ENCODE measurements at places on chromosomes 2 and 18.

GRCh38 chr2:133418021-133418420 is 150.2 kb downstream of the NCKAP5 start:
- DNase-seq: no peak

- no peak for DNase-seq
Measured at GRCh38 chr2:120470041-120470965, 124.4 kb downstream of the INHBB start.

- DNase-seq: no peak
Measured at GRCh38 chr2:171271971-171272436, 111.3 kb upstream of the TLK1 start.

DNA sequence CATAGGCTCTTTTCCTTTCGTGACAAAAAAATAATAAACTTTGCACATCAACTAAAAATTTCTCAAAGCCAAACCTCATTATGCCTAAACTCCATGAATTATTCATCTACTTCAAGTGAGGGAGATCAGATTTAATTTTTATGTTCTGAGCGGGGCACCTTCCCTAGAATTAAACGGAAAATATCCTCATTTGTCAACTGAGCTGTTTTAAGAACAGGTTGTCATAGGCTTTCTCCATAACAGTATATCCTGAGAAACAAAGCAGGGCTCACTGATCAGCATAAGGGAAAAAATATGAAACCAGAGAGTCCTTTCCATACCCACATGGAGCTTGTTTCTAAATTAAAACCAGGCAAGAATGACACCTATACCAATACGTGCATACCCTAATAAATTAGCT is 131.5 kb upstream of the CHAC2 start:
- no peak for DNase-seq

- no peak for DNase-seq
Measured at GRCh38 chr2:188333751-188334524, 42.3 kb downstream of the GULP1 start.

GRCh38 chr2:240346753-240347372 is 88.6 kb upstream of the GPC1 start:
- no peak for DNase-seq

DNA sequence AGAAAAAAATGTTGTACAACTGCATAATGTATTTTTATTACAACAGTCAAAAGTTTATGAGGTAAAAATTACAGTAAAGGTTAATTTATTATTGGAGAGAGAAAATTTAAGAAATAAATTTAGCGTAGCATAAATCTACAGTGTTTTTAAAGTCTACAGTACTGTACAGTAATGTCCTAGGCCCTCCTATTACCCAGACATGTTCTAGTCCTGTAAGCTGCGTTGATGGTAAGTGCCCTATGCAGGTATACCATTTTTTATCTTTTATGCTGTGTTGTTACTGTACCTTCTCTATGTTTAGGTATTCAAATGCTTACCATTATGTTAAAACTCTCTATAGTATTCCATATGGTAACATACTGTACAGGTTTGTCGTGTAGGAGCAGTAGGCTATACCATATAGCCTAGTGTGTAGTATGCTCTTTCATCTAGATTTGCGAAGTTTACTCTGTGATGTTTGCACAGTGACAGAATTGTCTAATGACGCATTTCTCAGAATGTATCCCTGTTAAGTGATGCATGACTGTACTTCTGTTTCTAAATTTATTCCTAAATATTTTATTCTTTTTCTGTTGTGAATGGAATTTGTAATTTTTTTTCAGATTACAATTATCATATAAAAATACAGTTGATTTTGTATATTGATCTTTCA is 24.5 kb downstream of the ABI2 start:
- no peak for DNase-seq

DNA sequence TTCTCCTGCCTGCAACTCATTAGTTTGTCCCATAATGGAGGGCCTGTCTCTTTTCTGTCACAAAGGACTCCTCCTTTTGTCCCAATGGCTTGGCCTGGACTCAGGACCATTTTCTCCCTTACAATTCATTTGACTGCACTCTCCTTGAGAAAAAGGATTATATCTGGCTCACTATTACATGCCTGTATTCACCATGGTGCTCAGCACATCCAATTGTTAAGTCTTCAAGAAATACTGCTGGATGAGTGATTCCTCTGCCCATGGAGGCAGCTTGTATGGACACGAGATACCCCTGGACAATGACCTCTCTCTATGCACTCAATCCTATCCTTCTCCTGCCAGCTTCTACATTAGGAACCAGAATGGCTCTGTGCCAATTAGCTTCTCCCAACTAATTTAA is 47.0 kb downstream of the CHST9 start:
- DNase-seq: no peak

- no peak for DNase-seq
Measured at GRCh38 chr2:104866883-104867812, 13.2 kb downstream of the POU3F3 start.

DNA sequence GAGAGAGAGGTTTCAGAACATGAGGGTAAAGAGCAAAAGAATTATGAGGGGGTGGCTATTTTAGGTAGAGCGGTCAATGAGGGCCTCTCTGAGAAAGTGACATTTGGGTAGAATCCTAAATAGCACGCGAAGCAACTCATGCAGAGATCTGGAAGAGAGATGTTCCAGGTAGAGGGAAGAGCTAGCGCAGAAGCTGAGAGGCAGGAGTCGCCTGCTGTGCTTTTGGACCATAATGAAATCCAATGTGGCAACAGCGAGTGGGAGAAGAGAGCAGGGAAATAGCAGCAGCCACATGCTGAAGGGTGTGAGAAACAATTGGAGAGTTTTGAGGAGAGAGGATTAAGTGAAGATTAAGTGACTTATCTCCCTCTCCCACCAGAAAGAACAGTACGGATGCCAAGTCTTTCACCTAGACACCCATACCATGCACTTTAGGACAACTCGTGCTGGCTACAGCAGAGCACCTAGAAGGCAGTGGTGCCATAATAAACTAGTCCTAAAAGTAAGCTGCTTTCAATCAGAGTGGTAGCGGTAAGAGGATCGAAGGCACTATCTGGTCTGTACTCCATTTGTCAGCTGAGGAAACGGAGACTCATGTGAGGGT is 129.7 kb downstream of the LRP2 start:
- no peak for DNase-seq

GRCh38 chr18:45166341-45166835 is 448.9 kb upstream of the SLC14A2 start:
- no peak for DNase-seq

DNA sequence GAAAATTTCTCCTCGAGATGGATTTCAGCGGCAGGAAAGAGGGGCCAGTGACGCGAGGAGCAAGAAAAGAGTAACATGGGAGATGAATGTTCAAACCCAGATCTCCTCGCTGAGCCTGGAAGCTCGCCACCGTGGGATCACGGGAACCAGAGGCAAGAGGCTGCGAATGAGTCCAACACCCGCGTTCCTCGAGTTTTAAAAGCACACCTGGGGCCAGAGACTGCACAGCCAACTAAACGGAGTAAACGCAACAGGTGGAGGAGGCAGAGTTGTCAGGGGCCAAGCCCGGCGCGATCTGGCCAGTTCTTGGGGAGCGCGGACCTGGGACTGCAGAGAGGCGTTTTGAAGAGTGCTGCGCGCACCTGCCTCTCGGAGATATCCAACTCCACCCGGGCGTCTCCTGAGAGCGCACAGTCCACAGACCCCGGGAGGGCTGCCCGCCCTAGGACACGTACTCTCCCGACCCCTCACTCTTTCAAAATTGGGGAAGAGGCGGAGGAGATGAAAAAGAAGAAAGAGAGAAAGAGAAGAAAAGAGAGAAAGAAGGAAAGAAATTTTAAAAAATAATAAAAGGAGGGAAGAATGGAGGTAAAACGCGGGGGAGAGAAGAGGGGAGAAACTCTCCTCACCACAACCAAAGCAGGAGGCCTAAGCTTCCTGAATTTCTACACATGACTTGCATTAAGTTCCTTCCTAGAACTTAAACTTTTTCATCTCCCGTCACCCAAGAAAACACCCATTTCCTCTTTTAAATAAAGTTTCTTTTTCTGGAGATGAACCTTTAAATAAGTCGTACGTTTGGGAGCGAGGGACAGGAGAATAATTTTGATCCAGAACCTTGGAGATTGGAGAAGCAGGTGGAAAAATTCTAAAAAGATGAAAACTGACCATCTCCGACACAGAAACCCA is 5.3 kb upstream of the PAX3 start:
- no peak for DNase-seq

DNA sequence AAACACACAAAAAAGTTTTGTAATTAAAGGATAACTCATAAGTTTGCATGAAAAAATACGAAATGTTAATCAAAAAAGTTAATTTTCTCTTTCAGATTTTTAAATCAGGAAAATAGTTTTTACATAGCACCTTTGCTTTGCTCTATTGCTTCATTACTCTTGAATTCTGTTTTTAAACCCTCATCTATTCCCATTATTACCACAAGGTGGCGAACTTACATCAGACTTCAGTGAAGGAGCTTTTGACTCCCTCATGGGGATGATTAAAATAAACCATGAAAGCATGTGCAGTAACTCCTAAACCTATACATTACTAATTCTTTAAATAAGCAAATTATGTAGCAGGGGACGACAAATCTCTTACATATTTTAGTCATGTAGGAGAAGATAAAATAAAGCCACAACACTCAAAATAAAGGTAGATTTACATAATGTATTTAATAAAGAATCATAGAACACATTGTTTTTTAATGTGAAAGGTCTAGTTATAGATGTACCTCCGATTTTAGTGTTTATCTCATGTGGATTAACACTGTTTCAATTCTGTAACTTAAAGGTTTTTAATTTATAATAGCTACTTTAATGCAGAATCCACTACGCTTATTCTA is 105.2 kb downstream of the NETO1 start:
- no peak for DNase-seq

- DNase-seq: no peak
Measured at GRCh38 chr18:69895066-69896047, 52.3 kb downstream of the CD226 start.

DNA sequence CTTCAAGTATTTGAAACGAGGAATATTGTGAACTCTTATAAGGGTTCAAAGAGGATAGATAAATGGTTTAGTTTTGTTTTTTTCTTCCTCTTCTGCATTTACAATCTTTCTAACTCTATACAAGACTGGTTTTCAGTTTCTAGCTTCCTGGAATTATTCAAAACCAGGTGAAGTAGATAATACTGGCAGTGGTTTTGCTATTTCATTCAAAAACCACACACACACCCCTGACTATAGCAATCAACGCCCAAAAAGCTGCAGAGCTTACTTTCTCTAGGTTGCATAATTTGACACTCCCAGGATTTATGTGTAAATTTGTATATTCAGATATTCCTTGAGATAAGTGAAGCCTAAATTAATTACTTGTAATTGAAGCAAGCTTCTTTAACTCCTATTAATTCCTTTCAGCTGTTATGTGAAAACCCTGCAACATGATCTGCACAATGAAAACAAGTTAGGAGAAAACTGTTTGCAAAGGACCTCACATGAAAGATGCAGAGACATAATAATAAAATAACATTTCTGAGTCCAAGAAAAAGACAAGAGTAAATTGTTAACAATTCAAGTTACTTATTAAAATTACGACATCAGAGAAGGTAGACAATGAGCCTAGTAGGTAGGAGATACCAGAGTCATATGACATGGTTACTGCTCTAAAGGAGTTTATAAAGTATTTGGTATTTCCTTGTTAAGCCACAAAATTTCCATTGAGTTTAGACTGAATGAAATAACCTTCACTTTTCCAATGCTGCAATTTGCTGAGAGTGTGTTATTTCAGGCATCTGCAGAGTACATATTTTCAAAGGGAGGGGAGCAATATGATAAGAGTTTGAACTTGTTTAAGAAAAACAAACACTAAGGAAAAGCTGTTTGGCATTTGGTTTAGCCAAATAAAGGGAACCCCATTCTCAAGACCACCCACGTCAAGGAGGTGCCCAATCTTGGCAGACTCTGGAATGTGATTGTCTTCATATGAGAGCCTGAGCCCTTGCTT is 1.6 kb upstream of the NFE2L2 start:
- no peak for DNase-seq

- DNase-seq: peak; percentile 60
Measured at GRCh38 chr2:168247341-168248261, at the start of gene STK39. Gene STK39, minus strand, starts transcription at chr2:168247595. Its CDS starts 160 bp downstream, at chr2:168247435.

GRCh38 chr18:74294526-74294925 is 2.8 kb upstream of the CYB5A start:
- no peak for DNase-seq

DNA sequence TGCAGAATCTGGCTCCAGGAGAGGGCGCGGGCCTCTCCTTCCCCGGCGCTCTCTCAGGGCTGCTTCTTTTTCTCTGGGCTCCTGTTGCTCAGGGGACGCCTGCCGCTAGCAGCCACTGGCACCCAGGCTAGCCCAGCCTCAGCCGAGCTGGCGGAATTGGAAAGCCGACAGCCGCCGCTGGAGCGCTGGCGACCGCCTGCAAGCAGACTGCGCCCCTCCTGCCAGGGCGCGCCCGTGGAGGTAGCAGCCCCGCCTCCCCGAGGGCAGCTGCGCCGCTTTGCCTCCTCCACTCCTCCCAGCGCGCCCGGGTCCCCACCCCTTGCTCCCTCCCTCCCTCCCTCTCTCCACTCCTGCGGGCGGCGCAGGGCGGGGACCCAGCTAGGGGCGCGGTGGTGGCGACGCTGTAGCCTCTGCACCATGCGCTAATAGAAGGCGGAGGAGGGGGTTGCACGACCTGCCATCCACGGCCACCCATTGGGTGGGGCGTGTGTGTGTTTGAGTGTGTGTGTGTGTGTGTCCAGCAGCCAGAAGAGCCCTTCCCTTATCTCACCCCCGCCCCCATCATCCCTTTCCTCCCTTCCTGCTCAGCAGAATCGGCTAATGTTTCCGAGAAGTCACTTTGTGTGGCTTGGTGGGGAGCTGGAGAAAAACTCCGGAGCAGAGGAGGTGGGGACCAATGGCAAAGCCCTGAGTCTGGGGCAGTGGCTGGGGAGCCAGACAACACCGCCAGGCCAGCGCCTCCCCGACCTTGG is at the start of gene SCN9A:
SCN9A (minus strand) TSS at position 209 of the 752 bp plus-strand sequence. CDS start 64,188 bp downstream, outside the sequence.
- DNase-seq: peak; percentile 50

DNA sequence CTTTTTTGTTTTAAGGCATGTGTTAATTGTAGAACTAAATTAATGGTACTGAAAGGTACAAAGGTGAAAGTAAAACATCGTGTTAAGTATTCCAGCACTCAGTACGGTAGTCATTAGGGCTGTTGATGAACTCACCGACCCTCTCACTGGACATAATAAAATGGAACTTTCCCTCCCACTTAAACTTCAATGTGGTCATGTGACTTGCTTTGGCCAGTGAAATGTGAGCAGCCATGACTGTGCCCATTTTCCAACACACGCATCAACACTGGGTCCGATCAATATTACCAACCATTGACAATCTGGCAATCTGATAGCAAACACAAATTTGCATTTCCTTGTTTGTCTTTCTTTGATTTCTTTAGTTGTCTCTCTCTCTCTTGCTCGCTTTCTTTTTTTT is 125.1 kb downstream of the SPP2 start:
- no peak for DNase-seq

GRCh38 chr2:134912361-134912760 is 6.3 kb upstream of the CCNT2 start:
- no peak for DNase-seq

All from DMS79 (cell line).